Mesothelial cell of epicardium (in vitro differentiated cells): ENCODE measurements at places on chromosomes 5 and 9. TPM values are rescaled to one million over a fixed set of nuclear protein-coding genes. Genes with fewer than 3 reads are reported as not detected.

DNA sequence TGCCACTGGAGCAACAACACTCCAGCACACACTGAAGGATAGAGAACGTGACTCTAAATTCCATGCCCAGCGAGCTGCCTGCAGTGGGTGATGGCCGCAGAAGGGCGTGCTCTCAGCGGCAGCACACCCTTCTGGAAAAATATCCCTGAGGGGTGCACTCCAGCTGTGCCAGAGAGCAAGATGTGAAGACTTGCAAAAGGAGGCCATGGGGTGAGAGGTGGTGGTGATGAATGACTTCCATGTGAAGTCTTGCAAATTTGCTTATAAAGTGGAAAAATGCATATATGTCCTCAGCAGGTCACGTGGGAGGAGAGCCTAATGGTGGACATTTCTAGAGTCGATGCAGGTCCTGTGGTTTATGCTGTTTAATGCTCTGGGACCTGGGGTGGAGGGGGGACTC is 39.8 kb upstream of the COL5A1 start:
- peaks cover 49% of the 10 kb centered on the region for H3K4me1 ChIP-seq
- no peak overlapping the region for H3K4me3 ChIP-seq
- H3K27ac ChIP-seq: peak overlapping the region; percentile 96
- no peaks in the 10 kb centered on the region for H3K27me3 ChIP-seq
- DNase-seq: no peak

The SLC6A18 gene
- total RNA-seq: not detected in 3 replicates

The CDK9 gene
- total RNA-seq: 110 to 120 TPM (median 112 TPM) in 3 replicates

The FOXD4L4 gene
- total RNA-seq: 0.31 to 0.38 TPM in 2 of 3 replicates, not detected in the other

- no peak overlapping the region for H3K4me3 ChIP-seq
- peak; percentile 42 for DNase-seq
- H3K27me3 ChIP-seq: no peaks in the 10 kb centered on the region
Observed at GRCh38 chr9:94630833-94631232, 8.5 kb downstream of the FBP1 start.

DNA sequence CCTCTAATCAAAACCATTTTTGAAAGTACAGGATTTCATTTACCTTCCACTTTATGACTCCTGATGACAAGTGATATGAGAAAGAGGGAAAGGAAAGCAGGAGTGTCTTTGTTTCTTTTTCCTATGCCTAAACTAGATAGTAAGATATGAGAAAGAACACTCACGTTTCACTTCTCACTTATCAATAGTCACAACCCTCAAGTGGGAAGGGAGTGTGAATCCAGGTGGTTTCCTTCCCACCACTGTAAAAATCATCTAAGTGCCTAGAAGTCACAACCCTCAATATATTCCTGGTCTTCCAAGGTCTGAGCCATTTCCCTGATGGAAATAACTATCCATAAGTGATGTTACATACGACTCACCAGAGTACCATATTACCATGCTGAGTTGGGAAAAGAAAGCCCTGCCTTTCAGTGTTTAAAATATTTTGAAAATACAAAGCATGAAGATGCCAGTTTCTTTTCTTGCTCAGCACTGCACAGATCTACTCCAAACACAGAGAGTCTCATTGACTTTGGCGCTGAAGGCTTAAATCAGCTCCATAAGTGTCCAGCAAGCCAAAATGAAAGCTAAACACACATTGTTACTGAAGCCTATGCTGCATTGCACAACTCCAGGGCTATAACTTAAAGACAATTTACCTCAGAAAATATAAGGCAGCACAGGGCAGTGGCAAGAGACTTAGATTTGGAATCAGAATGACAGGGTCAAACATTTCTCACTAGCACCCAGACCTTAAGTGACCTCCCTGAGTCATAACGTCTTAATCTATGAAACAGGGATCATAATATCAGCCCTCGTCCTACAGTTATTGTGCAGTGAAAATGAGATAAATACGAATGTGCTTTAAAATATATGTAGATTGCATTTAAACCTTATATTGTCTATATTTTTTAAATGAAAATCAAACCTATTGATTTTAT is 301.2 kb downstream of the KIAA0825 start:
- H3K36me3 ChIP-seq: no peaks in the 10 kb centered on the region
- no peak for DNase-seq
- no peak overlapping the region for H3K4me3 ChIP-seq
- no peaks in the 10 kb centered on the region for H3K4me1 ChIP-seq
- no peak overlapping the region for H3K27ac ChIP-seq

DNA sequence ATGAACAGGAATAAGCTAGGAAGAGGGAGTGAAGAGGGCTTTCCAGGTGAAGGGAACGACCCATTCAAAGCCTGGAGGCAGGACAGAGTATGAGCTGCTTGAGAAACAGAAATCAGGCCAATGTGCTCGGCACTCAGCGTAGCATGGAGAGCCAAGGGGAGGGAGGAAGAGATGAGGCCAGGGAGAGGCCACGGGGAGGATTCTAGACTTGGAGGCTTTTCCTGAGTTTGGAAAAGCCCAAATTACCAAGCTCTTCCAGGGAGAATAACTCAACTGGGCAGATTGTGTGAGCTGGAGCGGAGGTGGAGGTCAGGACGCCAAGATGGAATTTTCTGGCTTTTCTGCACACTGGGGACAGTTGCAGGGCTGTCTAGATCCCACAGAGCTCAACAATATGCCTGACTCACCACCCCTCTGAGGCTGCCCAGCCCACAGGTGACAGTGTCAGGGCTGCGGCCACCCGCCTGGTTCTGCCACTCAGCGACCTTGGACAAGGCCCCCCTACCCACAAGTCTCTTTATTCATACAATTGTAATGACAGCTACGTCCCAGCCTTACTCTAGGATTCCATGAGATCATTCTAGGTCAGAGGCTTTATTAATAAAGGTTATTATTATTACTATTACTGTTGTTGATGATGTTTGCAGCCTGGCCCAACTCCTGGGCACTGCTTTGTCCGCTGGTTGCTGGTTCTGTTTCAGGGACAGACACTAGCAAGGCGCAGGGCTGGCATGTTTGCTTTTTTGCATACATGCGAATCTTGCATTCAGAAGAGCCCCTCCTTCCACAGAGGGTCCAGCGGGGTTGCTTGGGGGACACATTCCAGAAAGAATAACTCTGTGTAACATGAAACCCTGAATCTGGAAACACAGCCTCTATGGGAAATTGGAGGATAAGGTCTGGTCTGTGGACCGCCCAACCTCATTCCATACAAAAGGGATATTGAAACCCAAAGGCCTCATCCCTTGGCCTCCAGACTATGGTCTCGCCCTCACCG is 9.4 kb upstream of the LMX1B start:
- no peak for DNase-seq
- H3K27ac ChIP-seq: peak overlapping the region; percentile 66
- peaks cover 27% of the 10 kb centered on the region for H3K4me1 ChIP-seq
- H3K36me3 ChIP-seq: no peaks in the 10 kb centered on the region

The IDNK gene
- 3.3 to 5.0 TPM (median 4.0 TPM) in 3 replicates for total RNA-seq

- no peaks in the 10 kb centered on the region for H3K27me3 ChIP-seq
- no peak overlapping the region for H3K27ac ChIP-seq
- no peak overlapping the region for H3K4me3 ChIP-seq
- H3K4me1 ChIP-seq: peaks cover 1% of the 10 kb centered on the region
- no peaks in the 10 kb centered on the region for H3K36me3 ChIP-seq
Observed at GRCh38 chr9:115810166-115810565, 343.4 kb upstream of the PAPPA start.

The LCN1 gene
- total RNA-seq: not detected in 3 replicates

- no peak for DNase-seq
- peaks cover 60% of the 10 kb centered on the region for H3K4me1 ChIP-seq
- no peaks in the 10 kb centered on the region for H3K36me3 ChIP-seq
- H3K27ac ChIP-seq: peak overlapping the region; percentile 53
Observed at GRCh38 chr5:958701-959571, 49.7 kb upstream of the NKD2 start.

GRCh38 chr9:96087669-96088299 is 212.3 kb downstream of the ERCC6L2 start:
- H3K4me3 ChIP-seq: no peak overlapping the region
- H3K4me1 ChIP-seq: peaks cover 14% of the 10 kb centered on the region
- no peak overlapping the region for H3K27ac ChIP-seq
- DNase-seq: no peak

DNA sequence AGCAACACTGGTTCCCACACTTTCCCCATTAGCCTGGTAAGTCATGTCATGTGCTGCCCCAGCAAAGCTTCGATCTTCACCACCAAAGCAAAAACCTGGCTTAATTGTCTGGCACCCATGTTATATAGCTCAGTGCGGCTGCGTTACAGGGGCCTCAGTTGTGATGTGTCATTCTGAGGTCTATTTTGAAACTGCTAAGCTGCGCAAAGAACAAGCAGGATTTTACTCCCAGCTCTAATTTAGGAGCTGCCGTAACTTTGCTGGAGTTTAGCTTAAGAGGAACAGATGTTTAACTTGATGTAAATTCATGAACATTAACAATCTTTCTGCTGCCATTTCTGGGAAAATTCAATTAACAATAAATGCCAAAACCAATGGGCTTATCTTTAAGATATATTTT is 274.1 kb downstream of the HSPA4 start:
- no peak overlapping the region for H3K4me3 ChIP-seq
- peaks cover 8% of the 10 kb centered on the region for H3K4me1 ChIP-seq
- H3K36me3 ChIP-seq: no peaks in the 10 kb centered on the region
- no peak for DNase-seq
